ENCODE measurements at places on chromosomes 11 and 22.

DNA sequence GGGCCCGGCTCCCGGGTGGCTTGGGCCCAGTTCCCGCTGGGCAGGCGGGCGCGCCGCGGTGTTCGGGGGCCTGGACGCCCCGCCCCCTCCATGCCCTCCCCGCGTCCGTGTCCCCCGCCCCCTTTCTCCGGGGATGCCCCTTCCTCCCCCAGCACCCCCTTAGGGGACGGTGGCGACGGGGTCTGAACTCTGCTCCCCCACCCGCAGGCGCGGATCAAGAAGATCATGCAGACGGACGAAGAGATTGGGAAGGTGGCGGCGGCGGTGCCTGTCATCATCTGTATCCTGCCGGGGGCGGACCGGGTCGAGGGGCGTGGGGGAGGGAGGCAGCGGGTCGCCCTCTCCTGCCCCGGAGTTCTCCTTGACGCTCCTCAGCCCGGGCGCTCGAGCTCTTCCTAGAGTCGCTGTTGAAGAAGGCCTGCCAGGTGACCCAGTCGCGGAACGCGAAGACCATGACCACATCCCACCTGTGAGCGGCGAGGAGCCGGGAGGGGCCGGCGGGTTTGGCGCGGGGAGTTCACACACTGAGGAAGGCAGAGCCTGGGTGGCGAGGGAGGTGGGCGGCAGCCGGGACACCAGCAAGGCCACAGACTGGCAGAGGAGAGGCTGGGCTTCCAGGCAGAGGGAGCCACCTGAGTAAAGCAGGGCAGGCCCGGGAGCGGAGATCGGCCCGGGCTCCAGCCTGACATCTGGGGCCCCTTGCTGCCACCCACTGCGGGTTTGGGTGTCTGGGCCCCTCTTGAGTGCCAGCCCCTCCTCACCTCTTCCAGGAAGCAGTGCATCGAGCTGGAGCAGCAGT, 546 bp downstream of the DRAP1 start:
- no peak for DNase-seq

- no peak for DNase-seq
These were observed 16.3 kb downstream of the SULT4A1 start for GRCh38 chr22:43845981-43846380.

- no peak for DNase-seq
These were observed 593 bp downstream of the FAM118B start for GRCh38 chr11:126212089-126212660.

GRCh38 chr11:112665291-112665690, 295.9 kb upstream of the NCAM1 start:
- no peak for DNase-seq

DNA sequence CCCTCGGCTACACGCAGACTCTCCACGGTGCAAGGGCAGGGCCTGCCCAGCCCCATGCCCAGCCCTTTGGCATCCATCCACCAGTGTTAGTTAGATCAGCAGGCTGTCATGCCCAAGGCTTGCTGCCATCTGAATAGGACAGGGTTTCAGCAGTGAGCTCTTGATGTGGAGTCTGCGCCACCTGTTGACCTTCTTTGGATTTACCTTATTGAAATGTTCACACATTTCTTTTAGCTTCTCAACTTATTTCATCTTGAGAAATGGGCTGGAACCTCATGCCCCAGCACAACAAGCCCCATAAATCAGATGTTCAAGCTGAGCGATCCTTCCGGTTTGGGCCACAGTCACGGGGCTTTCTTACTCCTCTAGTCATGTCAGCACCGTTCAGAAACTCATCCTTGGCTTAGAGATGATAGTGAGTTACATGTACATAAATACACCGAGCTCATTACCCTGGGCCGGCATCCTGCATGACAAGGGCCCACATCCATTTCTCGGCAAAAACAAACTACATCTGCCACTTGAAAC, 61.7 kb downstream of the PARVB start:
- peak; percentile 52 for DNase-seq

DNA sequence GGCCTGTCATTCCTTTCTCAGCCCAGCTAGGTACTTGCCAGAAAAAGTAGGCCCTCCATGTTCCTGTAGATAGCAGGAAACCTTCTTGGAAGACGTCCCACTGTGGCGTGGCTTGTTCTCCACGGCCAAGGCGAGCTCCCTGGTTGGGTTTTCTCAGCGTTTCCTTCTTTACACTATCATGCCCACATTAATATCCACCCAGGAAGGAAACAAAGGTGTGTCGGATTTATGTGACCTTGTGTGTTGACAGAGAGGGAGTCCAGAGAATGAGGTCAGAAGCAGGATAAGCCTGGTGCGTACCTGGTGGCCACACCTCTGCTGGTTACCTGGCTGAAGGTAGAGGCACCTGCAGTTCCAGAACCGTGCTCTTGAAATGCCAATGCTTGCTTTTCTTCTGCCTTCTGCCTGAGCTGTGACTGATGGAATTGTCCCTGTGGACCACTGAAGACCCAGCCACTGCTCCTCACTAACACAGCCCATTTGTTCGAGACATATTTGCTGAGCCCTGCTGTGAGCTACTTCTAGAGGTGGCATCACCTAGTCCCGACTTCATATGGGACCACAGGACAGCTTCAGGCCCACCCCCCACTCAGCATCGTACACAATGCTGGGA, 7.9 kb downstream of the ASPHD2 start:
- DNase-seq = no peak

- DNase-seq = peak; percentile 67
These were observed 31.3 kb downstream of the TRAF6 start for GRCh38 chr11:36478700-36479329.

- DNase-seq = no peak
These were observed 90.9 kb downstream of the CACNA1I start for GRCh38 chr22:39661501-39661841.

DNA sequence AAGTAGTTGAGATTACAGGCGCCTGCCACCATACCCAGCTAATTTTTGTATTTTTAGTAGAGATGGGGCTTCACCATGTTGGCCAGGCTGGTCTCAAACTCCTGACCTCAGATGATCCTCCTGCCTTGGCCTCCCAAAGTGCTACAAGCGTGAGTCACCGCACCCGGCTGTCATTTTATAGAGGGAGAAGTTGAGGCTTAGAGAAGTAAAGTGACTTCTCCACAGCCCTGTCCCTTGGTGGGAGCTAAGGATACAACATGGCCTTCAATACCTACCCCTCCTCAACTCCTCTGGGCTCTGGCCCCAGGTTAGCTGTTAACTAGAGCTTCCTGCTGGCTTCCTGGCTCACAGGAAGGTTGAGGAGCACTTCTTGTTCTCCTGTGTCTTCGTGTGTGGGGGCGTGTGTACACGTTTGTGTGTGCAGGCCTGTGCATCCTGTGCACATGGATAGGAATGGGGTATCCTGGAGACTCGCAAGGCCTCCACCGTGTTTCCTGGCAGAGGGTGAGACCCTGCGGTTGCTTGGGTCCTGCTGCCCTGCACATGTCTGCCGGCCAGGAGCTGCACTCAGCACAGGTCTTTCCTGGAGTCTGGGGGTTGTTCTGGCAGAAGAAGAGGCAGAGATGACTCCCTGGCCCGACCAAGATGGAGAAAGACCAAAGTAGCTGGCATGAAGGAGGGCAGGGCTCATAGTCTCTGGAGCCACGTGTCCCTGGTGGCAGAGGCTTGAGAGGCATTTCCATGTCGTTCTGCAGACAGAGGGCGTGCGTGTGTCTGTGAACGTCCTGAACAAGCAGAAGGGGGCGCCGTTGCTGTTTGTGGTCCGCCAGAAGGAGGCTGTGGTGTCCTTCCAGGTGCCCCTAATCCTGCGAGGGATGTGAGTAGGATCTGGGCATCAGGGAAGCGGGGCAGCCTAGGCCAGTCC, 2.4 kb downstream of the SIDT2 start:
- DNase-seq = peak; percentile 79

- DNase-seq = no peak
These were observed 203.7 kb upstream of the SORL1-AS1 start for GRCh38 chr11:121656328-121657090.

- peak; percentile 51 for DNase-seq
These were observed 33.8 kb downstream of the SYT13 start for GRCh38 chr11:45252134-45252856.

DNA sequence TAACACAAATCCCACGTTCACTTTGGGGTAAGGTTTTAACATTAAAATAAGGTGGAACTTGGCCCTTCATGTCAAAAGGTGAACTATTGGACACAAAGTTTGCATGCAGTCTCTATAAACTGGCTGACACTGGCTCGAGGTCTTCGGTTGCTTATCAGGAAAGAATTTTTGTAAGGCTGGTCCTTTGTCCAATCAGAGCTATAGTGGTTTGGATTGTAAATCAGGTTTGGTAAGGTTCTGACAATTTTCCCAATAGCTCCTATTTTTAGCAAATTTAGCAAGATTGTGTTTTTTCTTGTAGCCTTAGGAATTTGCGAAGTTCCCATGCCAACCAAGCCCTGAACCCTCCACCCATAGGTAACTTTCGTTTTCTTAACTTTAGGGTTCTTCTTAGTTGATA, 17.6 kb upstream of the MED17 start:
- DNase-seq = no peak

DNA sequence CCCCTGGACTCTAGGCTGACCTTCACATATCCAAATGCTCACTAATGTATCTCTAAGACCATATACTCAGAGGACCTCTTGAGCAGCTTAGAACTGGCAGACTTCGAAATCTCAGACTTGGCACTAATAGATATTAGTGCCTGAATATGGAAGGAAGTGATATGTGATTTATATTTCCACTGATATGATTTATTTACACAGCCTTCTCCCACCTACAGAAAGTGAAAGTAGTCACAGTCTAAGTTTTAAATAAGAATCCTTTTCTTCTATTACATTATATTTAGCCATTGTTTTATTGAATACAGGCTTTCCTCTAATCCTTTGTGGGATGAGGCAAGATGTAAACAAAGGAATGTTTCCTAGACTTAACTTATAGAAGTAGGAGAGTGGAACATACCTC, 6.7 kb upstream of the NAV2 start:
- DNase-seq = no peak

- DNase-seq = no peak
These were observed 39.1 kb downstream of the B3GAT1 start for GRCh38 chr11:134372961-134373360.

DNA sequence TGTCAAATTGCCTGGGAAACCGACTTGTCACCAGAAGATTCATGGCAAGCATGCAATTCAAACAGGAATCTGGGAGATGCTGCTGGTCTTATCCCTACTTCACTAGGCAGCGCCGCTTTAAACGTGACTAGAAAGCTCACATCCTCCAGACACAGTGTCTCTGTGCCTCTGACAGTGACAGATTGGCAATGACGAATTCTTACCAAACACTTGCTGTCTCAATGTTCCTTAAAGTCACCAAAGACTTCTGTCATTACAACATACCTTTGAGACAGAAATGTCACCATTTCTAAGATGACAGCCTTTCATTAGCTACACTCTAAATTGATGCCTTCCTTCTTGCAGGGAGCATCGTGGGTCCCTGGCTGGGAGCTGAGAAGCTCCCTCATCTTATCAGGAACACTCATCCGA, 197.8 kb downstream of the CWF19L2 start:
- no peak for DNase-seq

GRCh38 chr11:95295382-95296149, 64.6 kb upstream of the SESN3 start:
- DNase-seq = no peak

- no peak for DNase-seq
These were observed 12.5 kb downstream of the VPS26B start for GRCh38 chr11:134236834-134237556.

- no peak for DNase-seq
These were observed 261.0 kb downstream of the BRD1 start for GRCh38 chr22:49566693-49567092.

Measured in fibroblast of skin of scalp (primary cell).